K562 (cell line): ENCODE measurements at places on chromosomes 16 and 17.

DNA sequence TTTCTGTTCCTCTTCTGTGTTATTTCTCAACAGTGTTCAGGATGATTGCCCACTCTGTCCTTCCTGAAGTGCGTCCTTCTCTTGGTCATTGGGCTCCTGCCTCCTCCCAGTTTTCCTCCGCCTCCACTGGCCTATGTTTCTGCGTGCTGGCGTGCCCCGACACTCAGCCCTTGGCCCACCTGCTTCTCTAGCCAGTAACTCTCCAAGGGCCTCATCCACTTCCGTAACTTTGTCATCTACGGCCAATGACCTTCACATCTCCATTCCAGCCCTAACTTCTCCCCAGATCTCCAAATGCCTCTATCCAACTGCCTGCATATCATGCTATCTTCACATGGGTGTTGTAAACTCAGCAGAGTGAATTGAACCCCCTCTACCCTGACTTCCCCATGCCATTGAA, 39.6 kb upstream of the RPL38 start:
- no peak for DNase-seq

DNA sequence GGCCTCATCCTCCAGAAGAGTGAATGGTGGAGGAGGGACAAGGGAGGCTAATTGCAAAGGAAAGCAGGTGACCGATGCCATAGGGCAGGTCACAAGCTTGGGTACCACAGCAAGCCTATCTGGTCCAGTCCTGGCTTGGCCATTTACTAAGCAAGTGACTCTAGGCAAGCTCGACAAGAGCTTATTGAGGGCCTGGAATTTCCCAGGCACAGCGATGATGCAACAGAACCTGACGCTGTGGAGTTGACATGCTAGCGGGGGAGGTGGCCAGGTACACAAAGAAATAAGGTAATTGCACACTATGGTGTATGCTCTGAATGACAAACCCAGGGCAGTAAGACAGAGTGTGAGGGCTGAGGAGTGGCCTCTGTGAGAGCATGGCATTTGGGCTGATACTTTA, 98.5 kb downstream of the PGS1 start:
- DNase-seq: no peak

DNA sequence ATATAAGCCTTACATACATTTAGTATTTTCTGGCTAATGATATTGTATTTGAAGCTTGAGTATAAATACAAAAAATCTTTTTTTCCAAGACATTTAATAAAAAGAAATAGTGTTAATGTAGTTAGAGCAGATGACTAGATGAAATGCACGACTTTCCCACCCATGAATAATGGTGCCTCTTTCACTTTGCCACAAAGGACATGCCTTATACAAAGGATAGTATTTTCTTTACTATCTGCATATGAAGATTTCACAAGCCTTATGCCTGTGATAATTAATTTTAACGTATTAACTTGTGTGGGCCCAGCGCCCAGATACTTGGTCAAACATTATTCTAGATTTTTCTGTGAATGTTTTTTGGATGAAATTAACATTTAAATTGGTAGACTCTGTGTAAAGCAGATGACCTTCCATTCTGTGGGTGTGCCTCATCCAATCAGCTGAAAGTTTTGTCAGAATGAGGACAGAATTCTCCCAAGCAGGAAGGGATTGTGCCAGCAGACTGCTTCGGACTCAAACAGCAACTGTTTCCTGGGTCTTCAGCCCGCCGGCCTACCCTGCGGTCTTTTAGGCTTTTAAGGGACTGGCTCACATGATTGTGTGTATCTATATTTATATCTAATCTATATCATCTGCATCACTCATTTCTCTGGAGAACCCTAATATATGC, 115.4 kb downstream of the USP22 start:
- no peak for DNase-seq

GRCh38 chr17:67245694-67246402, 852 bp upstream of the HELZ start:
- peak; percentile 51 for DNase-seq

- DNase-seq: no peak
Observed at GRCh38 chr17:27424941-27425340, 31.3 kb upstream of the KSR1 start.

DNA sequence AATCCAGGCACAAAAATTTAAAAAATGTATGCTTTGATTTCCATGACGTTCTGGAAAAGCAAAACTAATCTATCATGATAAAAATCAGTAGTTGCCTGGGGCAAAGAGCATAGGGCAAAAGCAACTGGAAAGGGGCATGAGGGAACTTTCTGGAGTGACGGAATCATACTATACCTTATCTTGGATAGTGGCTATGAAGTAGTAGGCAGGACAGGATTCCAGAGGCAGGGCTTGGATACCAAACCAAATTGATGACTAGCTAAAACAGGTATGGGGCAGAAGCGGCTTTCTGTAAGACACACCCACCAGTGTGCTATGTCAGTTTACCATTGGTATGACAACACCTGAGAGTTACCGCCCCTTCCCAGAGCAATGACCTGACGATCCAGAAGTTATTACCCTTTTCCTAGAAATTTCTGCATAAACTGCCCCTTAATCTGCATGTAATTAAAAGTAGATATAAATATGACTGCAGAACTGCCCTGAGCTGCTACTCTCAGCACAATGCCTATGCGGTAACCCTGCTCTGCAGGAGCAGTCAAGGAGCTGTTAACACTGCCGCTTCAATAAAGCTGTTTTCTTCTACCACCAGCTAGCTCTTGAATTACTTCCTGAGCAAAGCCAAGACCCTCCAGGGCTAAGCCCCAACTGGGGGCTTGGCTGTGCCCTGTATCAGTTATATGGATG, 56.7 kb downstream of the CFDP1 start:
- DNase-seq: no peak

- DNase-seq: peak; percentile 80
Observed at GRCh38 chr16:80466024-80466987, 74.5 kb upstream of the DYNLRB2 start.

GRCh38 chr17:30920683-30921543, 832 bp upstream of the ADAP2 start:
- DNase-seq: no peak

GRCh38 chr17:41178341-41178740, 320 bp upstream of the KRTAP4-2 start:
- DNase-seq: no peak

GRCh38 chr17:64147110-64148016, 17.4 kb upstream of the ERN1 start:
- no peak for DNase-seq

GRCh38 chr17:12519956-12520594, 145.6 kb upstream of the MYOCD start:
- DNase-seq: no peak

DNA sequence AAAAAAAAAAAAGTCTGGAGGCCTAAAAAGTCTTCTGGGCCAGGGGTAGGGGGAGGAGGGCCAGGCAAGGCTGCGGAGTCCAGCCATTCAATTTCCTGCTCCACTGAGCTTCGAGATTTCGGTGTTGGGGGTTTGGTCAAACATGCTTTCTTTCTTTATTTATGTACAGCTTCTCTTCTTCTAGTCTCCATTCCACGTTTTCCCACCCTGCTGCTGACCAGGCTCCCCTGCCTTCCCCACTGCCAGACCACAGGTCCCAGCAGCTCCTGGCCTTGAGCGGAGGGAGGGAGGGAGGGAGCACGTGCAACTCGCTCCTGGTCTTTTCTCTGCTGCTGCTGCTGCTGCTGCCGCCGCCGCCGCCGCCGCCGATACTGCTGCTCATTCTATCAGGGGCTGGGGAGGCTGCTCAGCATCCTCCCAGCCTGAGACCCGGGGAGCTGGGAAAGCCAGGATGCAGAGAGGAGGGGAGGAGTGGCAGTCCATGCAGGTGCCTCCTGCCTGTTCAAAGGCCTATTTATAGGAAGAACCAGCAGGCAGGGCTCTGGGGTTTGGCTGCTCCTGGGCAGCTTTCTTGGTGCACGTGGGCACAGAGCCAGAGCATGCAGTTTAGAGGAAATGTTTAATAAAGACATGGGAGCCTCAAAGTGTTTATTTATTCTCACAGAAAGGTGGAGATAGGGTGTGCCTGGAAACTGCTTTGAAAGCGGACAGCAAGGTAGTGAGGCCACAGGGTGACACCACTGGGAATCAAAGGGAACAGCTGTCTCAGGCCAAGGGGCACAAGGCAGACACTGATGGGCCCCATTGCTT, 23.4 kb upstream of the ZFHX3 start:
- DNase-seq: no peak

DNA sequence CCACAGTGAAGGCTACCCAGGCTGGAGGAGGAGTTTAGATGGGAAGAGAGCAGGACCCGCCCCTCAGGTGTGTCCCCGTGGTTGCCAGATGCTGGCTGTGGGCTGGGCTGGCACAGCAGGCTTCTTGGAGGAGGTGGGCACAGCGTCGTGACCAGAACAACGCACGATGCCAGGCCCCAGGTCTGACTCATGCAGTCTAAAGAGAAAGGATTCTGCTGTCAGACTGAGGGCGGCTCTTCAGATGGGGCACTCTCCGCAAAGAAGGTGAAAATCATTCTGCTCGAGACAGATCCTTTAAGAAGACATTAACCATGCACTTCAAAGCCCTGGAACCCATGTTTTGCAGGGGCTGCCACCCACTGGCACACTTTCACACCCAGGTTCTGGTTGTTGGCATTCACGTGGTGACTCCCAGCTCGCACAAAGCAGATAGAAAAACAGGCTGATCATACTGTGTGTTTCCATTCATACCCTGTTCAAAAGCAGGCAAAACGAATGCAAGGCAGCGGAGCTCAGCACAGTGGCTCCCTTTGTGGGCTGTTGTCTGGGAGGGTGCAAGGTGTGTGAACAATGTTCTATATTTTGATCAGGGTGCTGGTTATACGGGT, 19.0 kb downstream of the CACNG4 start:
- no peak for DNase-seq
